Mesendoderm (in vitro differentiated cells): ENCODE measurements at places on chromosomes 5 and 9.

DNA sequence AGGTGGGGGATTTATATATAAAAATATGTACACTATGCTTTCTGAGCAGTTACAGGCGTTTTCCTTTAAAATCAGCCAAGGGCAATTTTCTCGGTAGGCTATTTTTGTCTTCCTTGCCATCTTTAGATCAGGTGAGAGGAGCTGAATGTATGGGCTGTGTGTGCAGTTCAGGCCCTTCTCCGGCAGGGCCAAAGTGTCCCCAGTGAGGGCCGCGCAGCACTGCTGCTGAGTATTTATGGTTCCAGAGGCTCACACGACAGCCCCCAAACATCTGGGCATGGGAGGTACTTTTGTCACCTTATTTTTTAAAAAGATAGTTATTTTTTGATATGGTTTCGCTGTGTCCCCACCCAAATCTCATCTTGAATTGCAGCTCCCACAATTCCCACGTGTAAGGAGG is 11.5 kb downstream of the GFPT2 start:
- DNase-seq: no peak

DNA sequence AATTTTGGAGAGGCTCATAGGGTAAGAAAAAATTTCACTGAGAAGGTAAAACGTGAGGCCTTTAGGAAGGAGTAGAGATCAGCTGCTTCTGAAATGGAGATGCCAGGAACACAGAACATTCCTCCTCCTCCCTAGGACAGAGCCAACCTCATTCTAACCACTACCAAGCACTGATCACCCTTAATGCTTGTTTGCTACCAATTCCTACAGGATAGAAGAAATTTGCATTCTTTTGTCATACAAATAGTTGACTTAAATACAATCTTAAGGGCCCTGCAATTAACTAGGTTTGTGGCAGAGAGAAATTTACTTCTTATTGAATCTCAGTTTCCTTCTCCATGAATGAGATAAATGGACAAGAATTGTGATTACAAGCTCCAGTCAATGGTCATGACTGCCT is 780.2 kb upstream of the WWC1 start:
- DNase-seq: peak; percentile 26

DNA sequence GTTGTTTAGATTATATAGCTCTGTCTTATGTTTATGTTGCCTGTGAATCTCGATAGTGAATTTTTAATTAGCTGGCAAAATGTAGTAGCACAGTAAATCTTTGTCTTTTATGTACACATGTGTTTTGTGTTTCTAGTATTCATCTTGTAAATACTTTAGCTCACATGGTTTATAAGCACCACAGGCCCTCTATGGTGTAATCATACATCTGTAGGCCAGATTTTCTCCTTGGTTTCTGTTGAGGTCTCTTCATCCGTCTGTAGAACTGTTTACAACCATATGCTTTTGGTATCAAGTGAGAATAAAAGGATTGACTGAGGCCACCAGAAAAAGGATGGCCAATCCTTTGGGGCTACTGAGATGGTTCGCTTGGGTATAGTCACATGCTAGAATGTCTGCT is 45.0 kb downstream of the PRR16 start:
- DNase-seq: no peak

DNA sequence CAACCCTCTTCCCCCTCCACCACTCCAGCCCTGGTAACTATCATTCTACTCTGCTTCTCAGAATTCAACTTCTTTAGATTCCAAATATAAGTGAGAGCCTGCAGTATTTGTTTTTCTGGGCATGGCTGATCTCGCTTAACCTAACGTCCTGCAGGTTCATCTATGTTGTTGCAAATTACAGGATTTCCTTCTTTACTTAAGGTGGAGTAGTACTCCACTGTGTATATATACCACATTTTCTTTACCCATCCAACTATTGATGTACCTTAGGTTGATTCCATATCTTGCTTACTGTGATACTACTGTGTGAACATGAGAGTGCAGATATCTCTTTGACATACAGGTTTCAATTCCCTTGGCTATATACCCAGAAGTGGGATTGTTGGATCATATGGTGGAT is 106.3 kb upstream of the ZNF366 start:
- no peak for DNase-seq

DNA sequence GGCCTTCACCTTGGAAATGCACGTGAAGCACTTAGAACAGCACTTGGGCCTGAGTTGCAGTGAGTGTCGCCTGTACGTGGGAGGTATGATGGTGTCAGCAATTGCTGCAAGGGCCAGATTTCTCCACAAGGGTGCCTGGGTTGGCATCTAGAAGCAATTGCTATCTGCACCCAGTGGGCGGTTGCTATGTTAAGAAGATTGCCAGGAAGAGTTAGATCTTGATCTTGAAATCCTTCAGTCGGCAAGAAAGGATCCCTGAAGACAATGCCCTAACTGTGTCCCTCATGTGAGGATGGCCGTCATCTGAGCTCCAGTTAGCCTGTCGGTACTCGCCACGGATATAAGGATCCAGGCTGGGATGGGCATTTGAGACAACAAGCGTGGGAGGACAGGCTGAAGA is 62.9 kb downstream of the MAMDC2 start:
- DNase-seq: no peak
